Endothelial cell of umbilical vein (primary cell): ENCODE measurements at places on chromosomes 4 and X. TPM values are rescaled to one million over a fixed set of nuclear protein-coding genes. Genes with fewer than 3 reads are reported as not detected.

DNA sequence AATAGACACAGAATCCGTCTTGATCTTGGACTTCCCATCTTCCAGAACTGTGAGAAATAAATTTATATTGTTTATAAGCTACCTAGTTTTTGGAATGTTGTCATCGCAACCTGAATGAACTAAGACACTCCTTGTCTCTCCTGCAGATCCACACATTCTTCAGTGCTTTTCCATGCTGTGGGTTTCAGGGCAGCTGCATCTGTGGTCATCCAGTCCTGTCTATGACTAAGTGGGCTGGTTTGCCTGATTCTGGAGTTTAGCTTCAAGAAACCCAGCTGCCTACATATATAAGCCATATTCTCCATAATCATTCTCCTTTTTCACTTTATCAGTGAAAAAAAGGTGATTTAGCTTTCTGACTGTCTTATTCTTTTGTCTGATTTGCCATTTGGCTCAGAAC is 170.3 kb upstream of the KIT start:
- H3K27ac ChIP-seq, result no peak overlapping the region
- H3K4me1 ChIP-seq, result no peaks in the 10 kb centered on the region
- no peaks in the 10 kb centered on the region for H3K27me3 ChIP-seq
- H3K36me3 ChIP-seq, result no peaks in the 10 kb centered on the region

GRCh38 chr4:84491481-84491880 is 7.6 kb downstream of the NKX6-1 start:
- H3K4me3 ChIP-seq, result no peak overlapping the region
- H3K36me3 ChIP-seq, result no peaks in the 10 kb centered on the region
- no peaks in the 10 kb centered on the region for H3K4me1 ChIP-seq
- no peak overlapping the region for H3K27ac ChIP-seq
- H3K27me3 ChIP-seq, result peaks cover 99% of the 10 kb centered on the region
- no peak for DNase-seq

GRCh38 chr4:70838204-70838603 is 1.5 kb downstream of the GRSF1 start:
- peak overlapping the region; percentile 60 for H3K27ac ChIP-seq
- no peaks in the 10 kb centered on the region for H3K27me3 ChIP-seq
- peak; percentile 29 for DNase-seq
- H3K36me3 ChIP-seq, result peaks cover 2% of the 10 kb centered on the region
- H3K4me1 ChIP-seq, result peaks cover 8% of the 10 kb centered on the region
- H3K4me3 ChIP-seq, result peak overlapping the region; percentile 80

The FOXP3 gene
- total RNA-seq, result not detected in 2 replicates

GRCh38 chr4:3836756-3837601 is 70.8 kb downstream of the ADRA2C start:
- no peak for DNase-seq
- H3K27ac ChIP-seq, result no peak overlapping the region
- H3K4me3 ChIP-seq, result no peak overlapping the region

The HTT-AS gene
- not detected in 2 replicates for total RNA-seq

DNA sequence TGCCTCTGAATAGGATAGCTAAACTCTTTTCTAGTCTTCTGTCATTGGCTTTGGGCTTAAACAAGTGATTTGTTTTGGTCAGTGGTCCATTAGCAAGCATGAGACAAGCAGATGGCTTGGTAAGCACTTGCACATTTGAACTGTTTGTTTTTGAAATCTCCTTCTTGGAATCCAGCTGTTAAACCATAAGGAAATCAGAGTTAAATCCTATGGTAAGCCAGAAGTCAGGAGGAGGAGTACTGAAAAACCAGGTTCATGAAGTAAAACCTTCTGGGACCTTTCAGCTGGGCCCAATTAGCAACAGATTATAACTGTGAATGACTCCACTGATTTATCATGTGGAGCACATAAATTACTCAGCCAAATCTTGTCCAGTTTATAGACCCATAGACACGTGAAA is 1042.5 kb upstream of the PABPC4L start:
- H3K36me3 ChIP-seq, result no peaks in the 10 kb centered on the region
- no peaks in the 10 kb centered on the region for H3K4me1 ChIP-seq
- no peak overlapping the region for H3K27ac ChIP-seq
- H3K4me3 ChIP-seq, result no peak overlapping the region
- H3K27me3 ChIP-seq, result no peaks in the 10 kb centered on the region

The SYAP1 gene
- 21.9 and 22.2 TPM in 2 replicates for total RNA-seq

The CSAG3 gene
- not detected in 2 replicates for total RNA-seq

GRCh38 chrX:101658661-101659491 is 774 bp downstream of the ARMCX2 start:
- H3K4me3 ChIP-seq, result peak overlapping the region; percentile 71
- H3K27ac ChIP-seq, result peak overlapping the region; percentile 18
- peak; percentile 51 for DNase-seq
- H3K4me1 ChIP-seq, result no peaks in the 10 kb centered on the region
- H3K27me3 ChIP-seq, result peaks cover 2% of the 10 kb centered on the region
